Stimulated activated CD8-positive, alpha-beta memory T cell treated with anti-CD3 and anti-CD28 coated beads, Interleukin-4, amount 100 ng/mL, for 4 hours (primary cell): ENCODE measurements at places on chromosomes 1 and 21.

DNA sequence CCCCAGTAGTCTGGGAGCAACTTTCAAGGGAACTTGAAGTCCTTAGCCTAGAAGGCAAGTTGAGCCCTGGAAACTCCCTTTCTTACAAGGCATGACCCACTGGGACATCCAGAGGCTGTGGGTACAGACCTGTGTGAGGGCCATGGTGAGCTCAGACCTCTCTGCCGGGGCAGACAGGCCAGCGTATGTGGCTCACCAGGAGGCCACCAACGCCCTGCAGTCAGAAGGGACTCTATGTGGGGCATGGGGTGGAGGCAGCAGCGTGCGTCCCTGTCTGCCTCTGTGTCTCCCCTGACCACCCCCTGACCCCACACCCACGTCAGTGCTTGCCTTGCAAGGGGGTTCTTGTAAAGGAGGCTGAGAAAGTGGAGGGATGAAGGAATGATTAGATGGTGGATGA is 10.8 kb downstream of the COQ8A start:
- no peak for DNase-seq

DNA sequence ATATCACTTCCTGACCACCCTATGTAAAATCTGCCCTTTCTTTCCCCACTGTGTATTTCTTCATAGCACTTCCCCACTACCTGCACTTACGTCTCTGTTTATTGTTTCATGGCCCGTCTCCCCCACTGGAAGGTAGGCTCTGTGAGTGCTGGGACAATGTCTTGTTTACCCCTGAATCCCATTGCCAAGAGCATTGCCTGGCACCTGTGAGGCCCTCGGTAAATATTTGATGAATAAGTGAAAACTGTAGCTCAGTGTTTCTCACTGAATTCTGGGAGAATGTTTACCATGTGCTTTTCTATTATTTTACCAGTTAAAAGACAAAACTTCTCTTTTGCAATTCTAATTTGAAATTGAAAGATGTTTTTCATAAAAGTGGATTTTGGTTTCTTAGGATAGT is 11.8 kb downstream of the NFASC start:
- no peak for DNase-seq

DNA sequence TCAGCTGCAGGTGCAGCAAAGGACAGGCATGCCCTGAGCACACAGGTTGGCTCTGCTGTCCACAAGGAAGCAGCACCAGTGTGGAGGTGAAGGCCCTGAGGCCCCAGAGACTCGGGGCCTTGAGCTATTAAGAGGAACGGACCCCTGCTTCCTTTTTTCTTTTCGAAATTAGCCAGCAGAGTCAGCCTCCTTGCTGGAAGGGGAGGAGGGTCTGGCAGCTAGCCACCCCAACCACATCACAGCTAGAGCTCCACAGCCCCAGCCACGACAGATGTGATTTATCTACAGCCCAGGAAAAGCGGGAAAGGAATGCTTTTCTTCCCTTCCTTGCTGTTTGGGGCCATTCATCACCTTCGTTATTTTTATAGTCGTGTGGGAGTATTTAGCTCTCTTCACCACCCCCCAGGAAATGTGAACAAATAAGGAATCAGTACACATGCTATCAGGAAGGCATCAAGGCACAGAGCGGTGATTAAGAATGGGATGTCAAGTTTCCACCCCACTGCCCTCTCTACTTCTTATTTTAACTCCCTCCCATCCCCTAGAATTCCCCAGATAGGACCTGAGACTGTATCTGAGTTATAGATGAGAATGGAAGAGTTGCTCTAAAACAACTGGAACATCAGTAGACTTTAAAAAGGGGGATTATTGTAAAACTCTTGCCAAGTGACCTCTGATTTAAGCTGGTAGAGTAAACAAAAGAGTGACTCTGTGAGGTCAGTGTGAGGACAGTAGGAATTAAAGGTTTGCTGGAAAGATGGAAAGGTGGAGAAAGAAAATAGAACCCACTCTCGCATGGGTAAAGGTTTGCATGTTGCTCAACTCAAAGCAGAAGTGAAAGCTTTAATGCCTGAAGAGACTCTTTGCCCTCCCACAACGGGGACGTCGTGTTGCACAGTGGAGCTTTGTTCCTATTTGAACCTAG is 224.7 kb upstream of the GJB5 start:
- DNase-seq = no peak

DNA sequence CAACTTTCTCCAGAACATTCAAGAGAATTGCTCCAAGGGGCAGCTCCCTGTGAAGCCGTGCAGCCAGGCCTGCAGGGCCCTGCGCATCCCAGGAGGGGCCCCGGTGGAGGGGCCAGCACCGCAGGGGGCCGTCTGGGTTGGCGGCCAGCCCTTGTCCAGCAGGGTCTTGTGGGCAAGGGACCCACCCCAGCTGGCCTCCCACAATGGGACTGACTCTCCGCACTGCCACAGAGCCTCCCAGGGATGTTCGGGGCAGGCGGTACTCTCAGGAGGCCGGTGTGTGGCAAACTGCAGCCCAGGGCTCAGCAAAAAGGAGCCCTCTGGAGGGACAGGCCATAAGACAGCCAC is 68.2 kb upstream of the COL6A1 start:
- DNase-seq = no peak

DNA sequence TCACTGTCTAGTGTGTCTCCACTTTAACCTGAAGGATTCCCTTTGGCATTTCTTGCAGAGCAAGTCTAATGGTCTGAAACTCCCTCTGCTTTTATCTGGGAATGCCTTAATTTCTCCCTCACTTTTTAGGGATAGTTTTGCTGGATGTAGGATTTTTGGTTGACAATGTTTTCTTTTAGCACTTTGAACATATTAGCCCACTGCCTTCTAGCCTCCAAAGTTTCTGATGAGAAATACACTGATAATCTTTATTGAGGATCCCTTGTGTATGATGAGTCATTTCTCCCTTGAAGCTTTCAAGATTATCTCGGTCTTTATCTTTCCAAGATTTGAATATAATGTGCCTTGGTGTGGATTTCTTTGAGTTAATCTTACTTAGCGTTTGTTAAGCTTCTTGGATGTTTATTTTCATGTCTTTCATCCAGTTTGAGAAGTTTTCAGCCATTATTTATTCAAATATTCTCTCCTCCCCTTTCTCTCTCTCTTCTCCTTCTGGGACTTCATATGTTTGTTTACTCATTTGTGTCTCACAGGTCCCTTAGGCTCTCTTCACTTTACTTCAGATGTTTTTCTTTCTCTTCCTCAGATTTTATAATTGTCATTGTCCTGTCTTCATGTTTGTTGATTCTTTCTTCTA is 53.1 kb downstream of the STYXL2 start:
- DNase-seq = no peak

GRCh38 chr1:28417441-28417922 is 47.9 kb downstream of the PHACTR4 start:
- no peak for DNase-seq

GRCh38 chr1:23742670-23743286 is 493 bp upstream of the ELOA start:
- no peak for DNase-seq

DNA sequence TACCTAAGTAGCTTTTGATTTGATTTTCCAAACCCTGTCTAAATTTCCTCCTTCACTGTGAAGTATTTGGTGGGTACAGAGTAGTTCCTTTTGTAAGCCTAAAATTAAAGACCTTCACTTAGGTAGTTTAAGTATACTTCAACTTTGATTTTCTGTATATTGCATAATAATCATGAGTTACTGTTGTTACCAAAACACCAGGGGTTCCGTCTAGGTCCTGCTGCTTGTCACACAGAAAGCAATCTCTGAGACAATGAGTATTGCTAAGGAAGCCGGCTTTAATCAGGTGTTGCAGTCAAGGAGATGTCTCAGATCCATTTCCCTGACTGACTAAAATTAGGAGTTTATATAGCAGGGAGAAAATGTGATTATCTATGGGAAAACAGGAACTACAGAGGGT is 15.3 kb downstream of the RPS6KC1 start:
- DNase-seq = no peak

DNA sequence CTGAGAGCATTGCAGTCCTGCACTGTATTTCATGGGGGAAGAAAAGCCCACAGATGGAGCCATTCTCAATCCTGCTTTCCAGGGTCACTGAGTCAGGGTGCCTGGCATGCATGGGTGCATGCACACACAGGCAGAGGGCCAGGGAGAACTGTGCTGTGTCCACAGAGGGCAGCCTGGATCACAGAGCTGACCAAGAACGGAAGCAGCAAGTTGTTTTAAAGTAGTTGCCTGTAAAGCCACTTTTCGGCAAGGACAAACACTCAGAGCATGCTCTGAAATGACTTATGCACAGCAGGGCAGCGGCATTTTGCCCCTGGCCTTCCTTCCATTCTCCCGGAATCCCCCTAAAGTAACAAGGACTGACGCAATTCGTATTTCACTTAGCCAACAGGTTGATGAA is 3.6 kb downstream of the ERG start:
- DNase-seq = no peak

GRCh38 chr1:85801520-85801919 is 93.3 kb upstream of the ZNHIT6 start:
- DNase-seq = no peak

DNA sequence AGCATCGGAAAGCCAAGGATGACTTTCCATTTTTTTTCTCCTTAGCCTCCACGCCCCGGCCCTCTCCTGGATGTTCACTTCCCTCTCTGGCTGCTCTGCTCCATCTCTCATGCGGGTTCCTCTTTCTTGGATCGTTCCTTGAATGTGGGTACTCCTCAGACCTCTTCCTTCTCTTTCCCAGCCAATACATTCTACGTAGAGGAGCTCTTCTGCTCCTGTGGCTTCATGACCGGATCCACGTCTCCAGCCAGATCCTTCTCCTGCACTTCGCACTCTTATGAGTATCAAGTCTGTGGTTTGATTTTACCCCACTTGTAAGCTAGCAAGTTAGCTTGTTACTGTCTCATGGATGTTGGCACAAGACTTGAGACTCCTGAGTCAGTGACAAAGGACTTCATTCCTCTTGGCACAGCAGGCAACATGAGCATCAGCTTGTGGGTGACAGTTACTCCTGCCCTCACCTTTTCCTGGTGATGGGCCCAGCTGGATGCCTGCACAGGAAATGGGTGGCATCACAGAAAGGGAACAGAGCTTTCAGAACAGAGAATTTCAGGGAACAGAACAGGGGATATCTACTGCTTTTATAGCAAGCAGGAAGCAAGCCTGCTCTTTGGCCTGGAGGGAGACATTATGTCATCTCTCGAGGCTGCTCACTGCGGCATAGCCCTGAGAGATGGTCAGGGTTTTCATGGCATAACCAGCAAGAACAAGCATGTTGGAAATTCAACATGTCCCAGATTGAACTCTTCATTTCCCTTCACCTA is 100.1 kb upstream of the KIF26B start:
- DNase-seq = no peak

GRCh38 chr1:48887796-48888195 is 111.1 kb upstream of the BEND5 start:
- DNase-seq = no peak

DNA sequence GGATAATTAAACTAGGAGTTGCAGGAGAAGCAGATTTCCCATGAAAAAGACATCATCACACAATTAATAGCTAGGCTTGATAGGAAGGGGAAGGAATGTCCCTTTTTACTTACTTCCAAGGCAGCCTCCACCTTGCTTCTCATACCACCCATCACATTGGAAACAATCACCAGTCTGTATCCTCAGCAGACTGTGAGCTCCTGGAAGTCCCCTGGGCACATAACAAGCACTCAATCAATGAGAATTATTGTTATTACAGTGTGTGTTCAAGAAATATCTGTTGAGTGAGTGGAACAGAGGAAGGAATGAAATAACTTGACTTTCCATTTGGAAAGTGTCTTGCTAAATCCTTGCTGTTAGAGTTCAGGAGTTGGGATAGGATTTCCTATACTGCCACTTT is 36.2 kb downstream of the HIVEP3 start:
- no peak for DNase-seq

DNA sequence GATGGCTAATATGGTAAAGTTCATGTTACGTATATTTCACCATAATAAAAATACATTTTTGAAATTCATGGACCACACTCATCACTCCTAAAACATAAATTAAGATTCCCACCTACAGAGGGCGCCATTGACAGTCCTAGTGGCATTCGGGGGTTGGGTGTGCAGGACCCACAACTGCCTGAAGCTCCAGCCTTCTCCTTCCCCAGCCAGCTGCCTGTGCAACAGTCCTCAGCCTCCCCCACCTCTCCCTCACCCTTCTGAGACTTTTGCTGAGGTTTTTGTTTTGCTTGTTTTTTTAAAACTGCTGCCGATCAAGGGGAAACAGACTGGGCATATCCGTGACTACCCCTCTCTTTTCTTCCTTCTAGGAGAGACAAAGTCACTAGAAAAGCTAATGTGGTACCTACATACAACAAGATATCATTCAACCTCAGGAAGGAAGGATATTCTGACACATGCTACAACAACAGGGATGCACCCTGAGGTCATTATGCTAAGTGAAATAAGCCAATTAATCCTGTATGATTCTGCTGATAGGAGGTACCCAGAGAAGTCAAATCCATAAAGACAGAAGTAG is 9.2 kb upstream of the EVA1C start:
- no peak for DNase-seq

- DNase-seq = no peak
Measured at GRCh38 chr1:106564192-106564591, 492.3 kb upstream of the PRMT6 start.

- no peak for DNase-seq
Measured at GRCh38 chr21:15139898-15140297, 75.1 kb upstream of the NRIP1 start.

DNA sequence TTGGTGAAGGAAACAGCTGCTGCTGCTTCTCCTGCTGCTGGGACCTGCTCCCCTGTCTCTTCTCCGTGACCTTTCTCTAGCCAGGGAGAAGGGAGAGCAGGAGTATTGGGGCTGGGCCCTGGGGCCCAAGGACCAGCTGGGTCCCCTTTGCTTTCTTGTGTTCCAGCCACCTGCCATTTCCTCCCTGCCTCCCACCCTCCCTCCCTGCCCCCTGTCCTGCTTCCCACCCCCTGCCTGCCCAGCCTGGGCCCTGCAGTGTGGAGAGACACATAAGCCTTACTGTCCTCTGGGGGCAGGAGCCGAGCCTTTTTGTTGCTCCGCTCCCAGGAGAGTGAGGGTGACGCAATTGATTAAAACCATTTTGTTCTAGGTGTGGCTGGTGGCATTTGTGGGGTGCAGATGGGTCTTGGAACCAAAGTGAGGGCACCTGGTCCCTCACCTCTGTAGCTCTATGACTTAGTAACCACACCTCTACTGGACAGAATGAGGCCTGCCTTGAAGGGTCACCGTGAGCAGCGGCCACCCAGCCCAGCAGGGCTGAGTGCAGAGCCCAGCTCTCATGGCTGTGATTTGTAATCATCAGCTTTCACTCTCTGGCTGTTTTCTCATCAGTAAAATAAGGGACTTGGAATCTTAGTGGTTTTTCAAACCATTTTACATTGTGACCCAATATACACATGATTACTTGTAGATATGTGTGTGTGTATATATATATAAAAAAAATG is 13.9 kb upstream of the TMEM222 start:
- no peak for DNase-seq

GRCh38 chr1:196649990-196650389 is 1.9 kb upstream of the CFH start:
- no peak for DNase-seq
